AG08395 (cell line): ENCODE measurements at places on chromosomes 11 and 22.

DNA sequence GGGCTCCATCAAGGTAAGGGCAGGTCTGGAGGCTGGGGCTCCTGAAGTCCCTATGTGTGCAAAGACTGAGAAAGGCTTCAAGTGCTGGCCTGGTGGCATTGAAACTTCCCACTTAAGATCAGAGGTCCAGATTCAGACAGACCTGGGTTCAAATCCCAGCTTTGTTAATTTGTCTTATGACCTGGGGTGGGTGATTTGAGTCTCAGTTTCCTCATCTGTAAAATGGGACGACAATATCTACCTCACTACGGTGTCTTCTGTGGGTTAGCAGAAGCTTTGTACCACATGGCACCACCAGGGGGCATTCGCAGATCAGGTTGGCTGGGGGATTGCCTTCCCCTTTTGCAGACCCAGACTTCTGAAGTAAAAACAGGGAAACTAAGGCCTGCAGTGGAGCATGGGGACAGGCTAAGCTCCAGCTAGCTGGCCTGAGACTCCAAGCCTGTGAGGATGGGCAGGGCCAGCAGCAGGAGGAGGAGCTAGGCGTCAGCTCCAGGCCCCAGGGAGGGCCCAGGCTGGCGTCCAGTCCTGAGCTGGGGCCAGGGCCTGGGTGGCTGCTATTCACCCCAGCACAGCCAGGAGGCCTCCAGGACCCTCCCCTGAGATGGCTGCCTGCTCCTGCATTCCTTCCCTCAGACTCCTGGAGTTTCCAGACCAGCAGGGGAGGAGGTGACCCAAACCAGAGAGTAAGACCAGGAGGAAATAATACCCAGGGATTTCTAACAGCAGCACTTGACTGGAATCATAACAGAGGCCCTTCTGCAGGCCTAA, 1.5 kb downstream of the CASTOR1 start:
- peak; percentile 92 for DNase-seq

- peak; percentile 58 for DNase-seq
Observed at GRCh38 chr11:128725630-128726319, 31.9 kb downstream of the FLI1 start.

GRCh38 chr11:7347611-7348431, 96.1 kb downstream of the SYT9 start:
- no peak for DNase-seq

GRCh38 chr11:125566235-125566634, 3.0 kb upstream of the EI24 start:
- no peak for DNase-seq
